Occipital lobe (tissue), 3 donors: ENCODE measurements at places on chromosomes 4 and X. TPM values are rescaled to one million over a fixed set of nuclear protein-coding genes. Genes with fewer than 3 reads are reported as not detected.

The PITX2 gene
- not detected for total RNA-seq

The SCML2 gene
- total RNA-seq, result 15.0 TPM

The ARHGEF38 gene
- 0.62 TPM for total RNA-seq

- DNase-seq, result no peak
Observed at GRCh38 chr4:175656649-175657048, 155.4 kb downstream of the GPM6A start.

DNA sequence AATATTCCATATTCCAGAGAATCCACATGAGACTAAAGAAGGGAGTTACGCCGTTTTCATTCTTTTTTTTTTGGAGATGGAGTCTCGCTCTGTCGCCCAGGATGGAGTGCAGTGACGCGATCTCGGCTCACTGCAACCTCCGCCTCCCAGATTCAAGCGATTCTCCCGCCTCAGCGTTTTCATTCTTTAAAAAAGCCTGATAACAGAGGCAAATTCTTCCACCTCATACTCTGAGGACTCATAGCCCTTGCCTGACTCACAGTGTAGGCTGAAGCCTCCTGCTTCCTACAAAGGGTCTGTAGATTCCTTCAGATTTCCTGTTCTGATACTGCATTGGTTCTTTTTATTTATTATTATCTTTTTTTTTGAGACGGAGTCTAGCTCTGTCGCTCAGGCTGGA, 210.5 kb downstream of the SH3BGRL start:
- DNase-seq, result no peak

GRCh38 chrX:40579900-40580536, 752 bp upstream of the ATP6AP2 start:
- DNase-seq, result no peak

DNA sequence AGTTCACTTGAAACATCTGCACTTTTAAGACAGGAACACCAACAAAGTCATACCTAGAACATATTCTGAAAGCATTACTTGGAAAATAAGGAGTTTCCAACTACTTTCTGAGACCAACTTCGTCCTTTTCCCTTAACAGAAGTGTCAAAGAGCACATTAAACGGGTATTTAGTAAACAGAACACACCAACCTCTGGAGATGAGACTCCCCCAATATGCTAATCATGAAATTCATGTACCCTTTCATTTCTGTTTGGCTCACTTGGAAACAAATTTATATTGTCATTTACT, 69.2 kb downstream of the NOCT start:
- DNase-seq, result no peak

GRCh38 chrX:107776649-107777535, 641 bp upstream of the NCBP2L start:
- peak; percentile 41 for DNase-seq

- no peak for DNase-seq
Observed at GRCh38 chrX:65723706-65724105, 56.3 kb downstream of the MSN start.

GRCh38 chr4:129422277-129422676, 326.3 kb downstream of the C4orf33 start:
- DNase-seq, result no peak

GRCh38 chrX:109936114-109936513, 66.8 kb upstream of the TMEM164 start:
- no peak for DNase-seq

DNA sequence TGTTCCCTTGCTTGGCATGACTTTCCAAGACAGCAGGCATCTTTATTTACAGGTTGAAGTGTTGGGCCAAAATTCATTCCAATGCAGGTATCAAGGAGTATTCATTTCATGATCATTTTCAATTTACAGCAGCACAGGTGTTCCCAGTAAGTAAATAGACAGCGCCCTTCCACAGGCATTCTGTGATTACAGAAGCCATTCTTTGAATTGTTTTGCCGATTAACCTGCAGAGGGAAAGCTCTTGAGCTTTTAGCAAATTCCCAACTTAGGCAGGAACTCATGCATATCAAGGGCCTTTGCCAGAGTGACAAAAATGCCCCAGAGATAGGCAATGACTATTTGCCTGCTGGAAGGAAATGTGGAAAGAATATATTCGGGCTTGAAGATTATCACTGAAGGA, 6.8 kb downstream of the TXK start:
- no peak for DNase-seq

DNA sequence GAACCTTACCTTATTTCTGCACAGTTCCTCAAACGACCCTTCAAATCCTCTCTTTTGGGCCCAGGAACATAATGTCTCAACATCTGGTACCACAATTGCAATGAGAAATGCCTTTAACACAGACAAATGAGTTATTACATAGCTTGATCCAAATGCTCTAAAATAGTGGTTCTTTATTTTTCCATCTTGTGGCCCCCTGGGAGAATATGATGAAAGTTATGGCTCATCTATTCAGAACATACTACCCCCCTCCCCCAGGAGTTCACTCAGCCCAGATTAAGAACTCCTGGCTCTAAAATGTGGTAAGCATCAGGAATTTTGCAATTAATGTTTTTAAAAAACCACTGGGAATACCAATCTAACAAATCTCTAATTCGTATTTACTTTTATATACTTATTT, 23.9 kb upstream of the CENPU start:
- no peak for DNase-seq

- no peak for DNase-seq
Observed at GRCh38 chrX:16319929-16320328, 152.6 kb downstream of the MAGEB17 start.
